ENCODE measurements at places on chromosomes 4 and X.

- DNase-seq, result no peak
These were observed 51.6 kb downstream of the CLCN4 start for GRCh38 chrX:10208281-10208856.

DNA sequence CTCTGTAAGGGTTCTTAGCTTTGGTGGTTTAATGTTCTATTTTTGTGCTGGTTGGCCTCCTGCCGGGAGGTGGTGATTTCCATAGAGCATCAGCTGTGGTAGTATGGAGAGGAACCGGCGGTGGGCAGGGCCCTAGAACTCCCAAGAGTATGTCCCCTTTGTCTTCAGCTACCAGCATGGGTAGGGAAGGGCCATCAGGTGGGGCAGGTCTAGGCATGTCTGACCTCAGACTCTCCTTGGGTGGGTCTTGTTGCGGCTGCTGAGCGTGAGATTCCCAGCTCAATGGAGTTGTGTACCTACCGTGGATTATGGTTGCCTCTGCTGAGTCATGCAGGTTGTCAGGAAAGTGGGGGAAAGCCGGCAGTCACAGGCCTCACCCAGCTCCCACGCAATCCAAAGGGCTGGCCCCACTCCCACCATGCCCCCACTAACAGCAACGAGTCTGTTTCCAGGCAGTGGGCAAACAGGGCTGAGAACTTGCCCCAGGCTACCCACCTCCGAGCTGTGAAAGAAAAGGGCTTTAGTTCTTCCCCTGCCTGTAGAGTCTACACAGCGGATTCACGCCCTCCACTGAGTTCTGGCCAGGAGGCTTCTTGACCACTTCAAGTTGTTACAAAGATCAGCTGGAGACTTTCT lies 235.9 kb downstream of the RPA4 start:
- DNase-seq, result no peak

GRCh38 chrX:146278381-146278780 lies 460.8 kb downstream of the SLITRK2 start:
- no peak for DNase-seq

- DNase-seq, result no peak
These were observed 69.8 kb downstream of the FHDC1 start for GRCh38 chr4:153005899-153006381.

DNA sequence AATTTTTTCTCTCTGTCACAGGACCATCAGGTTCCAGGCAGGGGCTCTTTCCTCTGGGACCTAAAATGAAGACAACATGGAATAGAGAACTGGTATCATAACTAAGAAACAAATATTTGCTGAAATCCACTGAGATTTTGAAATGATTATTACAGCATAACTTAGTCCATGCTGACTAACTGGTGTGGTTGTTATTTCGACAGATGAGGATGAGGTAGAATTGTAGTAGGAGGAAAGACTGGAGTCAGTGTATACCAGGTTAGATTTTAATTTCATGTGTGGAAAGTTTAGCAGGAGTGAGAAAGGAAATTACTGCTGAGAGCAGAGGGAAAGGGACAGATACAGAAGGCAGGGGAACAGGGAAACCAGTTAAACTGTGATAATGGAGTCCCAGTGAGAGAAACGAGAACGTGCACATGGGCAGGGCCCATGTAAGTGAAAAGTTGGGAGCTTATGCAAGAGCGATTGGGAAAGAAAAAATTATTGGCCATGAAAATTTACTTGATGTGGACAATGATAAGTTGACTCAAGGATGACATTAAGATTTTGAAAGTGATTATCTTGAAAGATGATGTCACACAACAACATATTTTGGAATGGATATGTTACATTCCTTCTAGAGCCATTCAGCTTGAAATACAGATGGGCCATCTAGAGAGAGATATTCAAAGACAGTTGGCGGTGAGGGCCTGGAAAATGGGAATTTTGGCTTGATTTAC lies 98.7 kb upstream of the DDIT4L start:
- DNase-seq, result no peak

GRCh38 chr4:155494037-155494718 lies 117.4 kb upstream of the MAP9 start:
- DNase-seq, result no peak

- DNase-seq, result no peak
These were observed 2345.6 kb downstream of the PCDH7 start for GRCh38 chr4:33065749-33066148.

- peak; percentile 77 for DNase-seq
These were observed at the start of gene AREG for GRCh38 chr4:74444891-74445642. AREG (plus strand) TSS chr4:74445136; CDS start chr4:74445346, 210 bp downstream.

DNA sequence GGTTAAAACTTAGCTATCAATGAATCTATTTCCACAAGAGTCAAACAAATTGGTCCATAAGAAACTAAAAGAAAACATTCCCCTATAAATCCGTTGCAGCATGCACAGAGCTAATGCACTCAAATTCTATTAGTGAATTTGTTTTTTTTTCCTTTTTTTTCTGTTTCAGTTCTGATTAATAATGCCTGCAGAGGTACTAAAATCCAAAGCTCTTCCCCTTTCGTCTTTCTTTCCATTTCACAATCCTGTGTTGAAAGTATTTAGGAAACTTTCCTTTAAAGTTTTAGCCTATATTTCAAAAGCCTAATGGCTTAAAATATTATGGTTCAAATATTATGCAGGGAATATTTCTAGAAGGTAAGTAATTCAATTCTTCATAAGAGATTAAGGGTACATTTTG lies 45.9 kb upstream of the VEGFD start:
- DNase-seq, result no peak

- no peak for DNase-seq
These were observed 14.8 kb downstream of the GPR34 start for GRCh38 chrX:41703574-41704029.

- DNase-seq, result no peak
These were observed 43.7 kb downstream of the SULT1E1 start for GRCh38 chr4:69816236-69816635.

DNA sequence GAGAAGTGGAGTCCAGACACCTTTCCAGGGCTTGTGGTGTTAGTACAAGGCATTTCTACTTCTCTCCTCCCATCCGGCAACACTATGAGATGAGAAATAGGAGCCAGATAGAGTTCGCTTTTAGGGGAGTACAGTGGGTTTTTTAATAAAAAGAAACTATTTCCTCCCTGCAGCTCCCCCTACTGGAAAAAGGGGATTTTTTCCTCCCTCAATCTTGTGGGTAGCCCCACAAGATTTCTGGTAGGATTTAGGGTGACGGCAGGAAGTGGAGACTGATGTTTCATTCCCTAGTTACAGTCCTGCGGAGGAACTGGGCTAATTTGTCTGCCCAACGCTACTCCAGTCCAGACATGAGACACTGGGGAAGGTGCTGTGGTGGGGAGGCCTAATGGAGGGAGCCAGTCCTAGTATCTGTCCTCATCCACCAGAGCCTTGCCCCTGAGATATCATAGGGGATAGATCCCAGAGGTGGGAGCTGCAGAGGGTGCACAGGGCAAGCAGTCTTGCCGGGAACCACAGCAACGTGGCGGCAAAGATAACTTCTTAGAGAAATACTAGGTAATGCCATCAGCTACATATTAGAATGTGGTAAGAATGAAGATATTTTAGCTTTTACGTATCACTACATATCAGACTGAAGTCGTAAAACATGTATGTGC lies 45.5 kb upstream of the PRKG2 start:
- no peak for DNase-seq

- no peak for DNase-seq
These were observed at the start of gene NKX3-2 for GRCh38 chr4:13543839-13544605. NKX3-2 (minus strand) TSS chr4:13544508; CDS start chr4:13544414, 94 bp downstream.

- DNase-seq, result no peak
These were observed 56.7 kb downstream of the NAF1 start for GRCh38 chr4:163109967-163110366.

GRCh38 chrX:31499109-31499508 lies 427.3 kb upstream of the FTHL17 start:
- no peak for DNase-seq

- DNase-seq, result no peak
These were observed 94.4 kb downstream of the ARHGAP10 start for GRCh38 chr4:147826288-147826646.

DNA sequence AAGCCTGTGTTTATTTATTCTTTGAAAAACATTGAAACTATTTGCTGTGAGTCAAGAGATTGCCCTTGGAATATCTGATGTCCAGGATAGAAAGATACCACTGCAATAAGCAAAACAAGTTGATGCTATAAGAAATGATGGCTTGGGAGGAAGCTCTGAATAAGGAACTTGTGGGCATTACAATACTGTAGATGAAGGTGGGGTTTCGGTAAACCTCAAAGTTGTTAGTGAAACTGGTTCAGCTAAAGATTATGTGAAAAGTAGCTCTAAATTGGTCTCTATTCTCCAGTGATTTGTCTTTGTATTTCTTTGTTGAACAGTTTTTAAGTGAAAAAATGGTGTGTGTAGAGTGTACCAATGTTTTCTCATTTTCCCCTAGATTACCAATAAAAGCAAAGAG lies 128.7 kb downstream of the AKAP4 start:
- no peak for DNase-seq

- peak; percentile 27 for DNase-seq
These were observed 72.0 kb upstream of the PRDM5 start for GRCh38 chr4:120994521-120994920.

GRCh38 chr4:3765271-3766035 lies 732 bp upstream of the ADRA2C start:
- peak; percentile 19 for DNase-seq

DNA sequence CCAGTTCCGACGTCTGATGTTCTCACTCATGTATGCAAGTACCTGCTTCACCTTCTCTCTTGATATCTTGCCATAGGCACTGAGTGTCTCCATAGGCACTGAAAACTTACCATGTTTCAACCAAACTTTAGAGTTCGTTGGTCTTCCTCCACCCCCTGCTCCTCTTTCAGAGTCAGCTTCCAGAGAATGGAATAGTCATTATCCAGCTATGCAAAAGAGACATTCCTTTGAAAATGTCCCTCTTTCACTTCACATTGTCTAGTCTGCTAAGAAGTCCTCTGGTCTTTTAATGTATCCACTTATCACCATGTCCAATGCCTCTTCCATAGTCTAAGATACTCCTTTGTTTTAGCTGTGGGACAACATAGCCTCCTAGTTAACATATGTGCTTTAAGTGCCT lies 566.0 kb upstream of the TENM3 start:
- DNase-seq, result no peak

DNA sequence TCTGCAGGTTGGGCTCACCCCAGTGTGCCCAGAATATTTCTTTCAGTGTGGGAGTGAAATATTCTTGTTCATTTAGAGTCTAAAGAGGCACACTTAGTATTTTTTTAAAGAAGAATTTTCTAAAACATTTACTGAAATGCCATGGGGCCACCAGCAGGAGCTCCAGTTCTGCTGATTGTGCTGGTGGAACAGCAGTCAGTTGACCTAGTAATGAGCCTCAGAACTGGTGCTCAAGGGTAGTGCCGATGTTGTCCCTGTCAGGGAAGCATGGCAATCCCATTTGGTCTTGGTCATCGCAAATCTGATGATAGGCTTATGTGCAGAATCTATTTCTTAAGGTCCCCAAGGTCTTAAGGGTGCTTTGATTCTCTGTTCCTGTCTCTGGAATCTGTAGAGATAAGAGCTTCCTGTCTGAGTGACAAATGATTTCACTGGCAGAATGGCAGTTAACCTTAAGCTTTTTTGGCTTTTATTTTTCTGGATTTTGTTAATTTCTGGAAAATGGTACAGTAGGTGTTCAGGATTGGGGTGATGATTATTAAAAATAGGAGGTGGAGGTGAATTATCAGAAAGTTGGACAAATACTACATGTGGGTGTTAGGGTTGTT lies 31.3 kb downstream of the JADE1 start:
- no peak for DNase-seq

DNA sequence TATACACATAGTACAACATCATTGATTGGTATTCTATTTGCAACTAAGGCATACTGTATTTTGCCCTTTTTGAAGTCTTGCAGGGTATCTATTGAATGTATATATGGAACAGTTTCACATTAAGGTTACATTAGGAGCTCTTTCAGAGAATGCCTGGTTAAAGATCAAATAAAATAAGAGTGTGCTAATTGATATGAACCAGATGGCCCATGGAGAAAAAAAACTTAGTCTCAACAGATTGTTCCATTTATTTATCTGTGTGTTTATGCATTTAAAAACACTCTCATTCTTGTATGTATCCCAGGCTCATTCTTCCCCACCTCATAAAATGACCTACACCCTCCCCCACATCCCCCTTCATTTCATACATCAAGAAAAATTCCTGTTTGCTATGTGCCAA lies 35.2 kb upstream of the GRIA2 start:
- no peak for DNase-seq

- no peak for DNase-seq
These were observed 5.6 kb downstream of the SLC49A3 start for GRCh38 chr4:683247-683897.

DNA sequence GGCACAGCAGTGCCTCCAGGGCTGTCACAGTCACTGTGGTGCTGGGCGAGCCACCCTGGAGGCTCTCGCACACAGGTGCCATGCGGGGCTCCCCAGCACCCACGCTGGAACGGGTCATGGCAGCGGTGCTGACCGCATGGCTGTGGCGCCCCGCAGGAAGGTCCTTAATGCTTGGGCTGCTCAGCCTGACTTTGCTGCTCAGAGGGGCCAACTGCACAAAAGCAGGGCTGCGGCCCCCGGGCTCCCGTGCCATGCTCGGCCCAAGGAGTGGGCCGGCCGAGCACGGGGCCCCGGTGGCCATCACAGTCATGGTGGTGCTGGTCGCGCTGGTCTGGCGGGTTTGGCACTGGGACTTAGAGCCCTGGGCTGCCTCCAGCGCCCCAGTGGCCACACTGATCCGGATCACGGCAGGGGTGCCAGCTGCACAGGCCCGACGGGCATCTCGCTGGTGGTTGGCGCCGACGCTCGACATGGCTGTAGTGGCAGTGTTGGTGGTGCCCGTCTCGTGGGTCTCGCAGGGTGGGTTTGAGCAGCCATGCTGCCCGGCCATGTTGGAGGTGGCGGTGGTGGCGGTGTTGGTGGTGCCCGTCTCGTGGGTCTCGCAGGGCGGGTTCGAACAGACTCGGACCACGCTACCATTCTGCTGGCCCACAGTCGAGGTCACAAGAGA lies 10.2 kb upstream of the RENBP start:
- DNase-seq, result no peak

GRCh38 chrX:133897593-133898163 lies 87.7 kb downstream of the GPC3 start:
- DNase-seq, result no peak

DNA sequence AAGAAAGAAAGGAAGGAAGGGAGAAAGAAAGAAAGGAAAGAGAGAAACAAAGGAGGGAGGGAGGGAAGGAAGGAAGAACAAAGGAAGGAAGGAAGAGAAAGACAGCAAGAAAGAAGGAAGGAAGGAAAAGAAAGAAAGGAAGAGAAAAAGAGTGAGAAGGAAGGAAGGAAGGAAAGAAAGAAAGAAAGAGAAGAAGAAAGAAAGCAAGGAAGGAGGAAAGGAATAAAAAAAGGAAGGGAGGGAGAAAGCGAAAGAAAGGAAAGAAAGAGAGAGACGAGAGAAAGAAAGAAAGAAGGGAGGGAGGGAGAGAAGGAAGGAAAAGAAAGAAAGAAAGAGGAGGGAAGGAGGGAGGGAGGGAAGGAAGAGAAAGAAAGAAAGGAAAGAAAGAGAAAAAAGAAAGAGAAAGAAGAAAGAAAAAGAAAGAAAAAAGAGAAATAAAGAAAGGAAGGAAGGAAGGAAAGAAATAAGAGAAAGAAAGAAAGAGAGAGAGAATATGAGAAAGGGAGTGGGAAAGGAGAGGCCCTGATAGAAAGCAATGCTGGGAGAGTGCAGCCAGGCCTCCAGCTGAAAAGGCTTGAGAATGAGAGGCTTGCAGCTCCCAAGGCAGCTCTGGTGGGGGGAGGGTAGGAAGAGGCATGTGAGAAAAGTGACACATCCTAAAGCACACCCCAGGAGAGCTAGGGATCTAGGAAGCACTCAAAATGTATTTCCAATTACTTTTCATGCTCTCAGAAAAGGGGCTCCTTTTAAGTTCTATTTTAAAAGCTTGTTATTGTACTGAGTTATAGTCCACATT lies 134.0 kb upstream of the ZIC3 start:
- DNase-seq, result no peak

- DNase-seq, result no peak
These were observed 75.1 kb upstream of the MSX1 start for GRCh38 chr4:4784379-4784778.
